Activated T-cell treated with anti-CD3 and anti-CD28 coated beads for 24 hours (primary cell): ENCODE measurements at places on chromosomes 7 and 10.

DNA sequence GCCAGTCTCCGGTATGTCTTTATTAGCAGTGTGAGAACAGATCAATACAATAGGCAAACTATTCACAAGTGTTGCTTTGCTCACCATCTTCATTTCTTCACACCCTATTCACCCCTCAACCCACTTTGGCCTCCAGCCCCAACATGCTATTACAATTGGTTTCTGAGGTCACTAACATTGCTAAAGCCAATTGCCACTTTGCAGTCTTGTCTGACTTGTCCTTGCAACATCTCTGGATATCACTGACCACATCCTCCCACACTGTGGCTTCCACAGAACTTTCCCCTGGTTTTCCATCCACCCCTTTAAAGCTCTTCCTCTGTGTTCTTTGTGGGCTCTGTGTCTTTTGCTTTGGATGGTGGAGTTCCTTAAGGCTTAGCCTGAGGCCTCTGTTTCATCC lies 5.2 kb upstream of the APBB1IP start:
- DNase-seq: no peak

DNA sequence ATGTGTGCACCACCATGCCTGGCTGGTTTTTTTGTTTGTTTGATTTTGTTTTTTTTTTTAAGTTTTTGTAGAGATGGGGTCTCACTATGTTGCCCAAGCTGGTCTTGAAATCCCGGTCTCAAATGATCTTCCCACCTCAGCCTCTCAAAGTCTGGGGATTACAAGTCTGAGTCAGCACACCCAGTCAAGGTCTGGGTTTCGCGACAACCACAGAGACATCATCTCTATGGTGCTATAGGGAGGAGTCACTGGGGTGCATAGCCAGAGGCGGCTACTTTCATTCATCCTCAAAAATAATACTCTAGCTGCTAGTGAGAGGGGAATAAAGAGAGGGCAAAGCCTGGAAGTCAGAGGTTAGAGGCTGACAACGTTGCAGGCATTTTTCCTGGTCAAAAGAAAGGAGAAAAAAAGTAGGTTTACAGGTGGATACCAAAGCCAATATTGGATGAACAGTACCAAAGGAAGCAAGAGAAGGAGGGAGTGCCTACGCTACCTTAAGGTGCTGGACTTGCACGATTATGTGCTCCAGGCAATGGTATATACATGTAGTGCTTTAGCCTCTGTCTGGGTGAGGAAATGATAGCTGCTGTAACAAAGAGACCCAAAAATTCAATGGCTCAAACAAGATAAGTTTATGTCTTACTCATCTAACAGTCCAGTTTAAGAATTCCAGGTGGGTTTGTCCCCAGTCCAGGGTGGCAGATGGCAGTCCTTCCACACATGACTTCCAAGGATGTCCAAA lies 178.3 kb downstream of the SKIDA1 start:
- no peak for DNase-seq

DNA sequence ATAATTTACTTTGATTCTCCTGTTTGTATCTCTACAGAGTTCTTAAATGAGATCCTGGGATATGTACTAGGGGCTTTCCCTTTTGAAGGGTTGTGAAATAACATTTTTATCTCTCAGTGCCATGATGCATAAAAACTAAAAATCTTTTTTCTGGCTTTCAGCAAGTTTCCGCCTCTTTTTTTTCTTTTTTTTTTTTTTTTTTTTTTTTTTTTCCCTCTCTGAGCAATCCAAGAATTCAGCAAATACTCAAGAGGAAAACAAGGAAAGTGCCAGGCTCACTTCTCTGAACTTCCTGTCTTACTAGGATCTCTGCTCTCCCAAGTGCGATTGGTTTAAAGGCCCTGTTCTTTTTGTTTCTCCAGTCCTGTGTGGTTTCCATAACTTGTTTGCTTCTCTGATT lies 79.9 kb downstream of the HYCC1 start:
- DNase-seq: no peak

GRCh38 chr10:90087197-90088023 lies 386.0 kb downstream of the KIF20B start:
- no peak for DNase-seq

DNA sequence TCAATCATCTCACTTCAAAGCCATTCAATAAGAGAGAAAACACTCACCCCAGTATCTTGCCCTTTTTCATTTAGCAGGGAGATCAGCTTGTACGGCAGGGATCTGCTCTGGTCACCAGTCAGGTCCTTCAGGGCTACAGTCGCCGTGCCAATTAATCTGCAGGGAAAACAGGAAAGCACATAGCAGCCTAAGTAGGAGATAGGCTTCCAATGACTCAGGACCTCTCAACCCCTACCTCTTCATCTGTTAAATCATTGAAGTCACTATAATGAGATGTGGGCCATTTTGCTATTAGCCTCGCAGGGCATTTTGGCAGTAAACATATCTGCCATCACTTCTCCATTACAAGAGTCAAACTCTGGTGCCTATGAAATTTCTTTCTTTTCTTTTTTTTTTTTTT lies 50.8 kb downstream of the MYOF start:
- no peak for DNase-seq
